Activated T-helper 1 cell treated with Interleukin-2 at 50 U/mL for 16 hours (primary cell): ENCODE measurements at places on chromosomes 3 and 15.

DNA sequence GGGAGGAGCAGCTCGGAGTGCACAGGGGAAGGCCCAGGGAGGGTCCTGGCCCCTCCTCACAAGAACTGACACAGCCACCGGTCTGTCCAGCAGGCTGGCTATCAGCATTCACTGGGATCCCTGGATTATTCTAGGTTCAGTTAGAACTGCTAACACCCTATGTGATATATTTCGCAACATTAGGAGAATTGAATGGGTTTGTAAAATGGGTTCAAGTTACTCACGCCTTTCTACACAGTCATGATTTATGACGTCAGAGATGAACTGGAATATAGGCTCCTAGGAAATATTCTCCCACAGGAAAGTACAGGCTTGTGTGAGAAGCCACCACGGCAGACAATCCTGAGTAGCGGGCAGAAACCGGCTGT is 969 bp upstream of the BSN start:
- no peak for DNase-seq

DNA sequence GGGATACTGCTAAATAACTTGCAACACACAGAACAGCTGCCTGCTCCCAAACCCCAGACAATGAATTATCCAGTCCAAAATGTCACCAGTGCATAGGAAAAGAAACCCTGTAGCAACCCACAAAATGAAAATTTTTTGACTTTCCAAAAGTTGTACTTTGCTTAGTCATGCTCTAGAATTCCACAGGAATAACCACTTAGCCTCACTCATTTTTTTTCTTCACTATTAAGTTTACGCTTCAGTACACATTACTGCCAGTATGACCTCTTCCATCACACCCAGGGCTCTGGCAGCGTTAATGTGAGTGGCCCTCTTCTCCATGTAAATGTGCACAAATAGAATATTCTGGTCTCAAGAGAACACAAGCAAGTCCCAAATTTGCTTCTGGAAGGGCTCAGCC is 259.8 kb downstream of the MAGI1 start:
- no peak for DNase-seq

DNA sequence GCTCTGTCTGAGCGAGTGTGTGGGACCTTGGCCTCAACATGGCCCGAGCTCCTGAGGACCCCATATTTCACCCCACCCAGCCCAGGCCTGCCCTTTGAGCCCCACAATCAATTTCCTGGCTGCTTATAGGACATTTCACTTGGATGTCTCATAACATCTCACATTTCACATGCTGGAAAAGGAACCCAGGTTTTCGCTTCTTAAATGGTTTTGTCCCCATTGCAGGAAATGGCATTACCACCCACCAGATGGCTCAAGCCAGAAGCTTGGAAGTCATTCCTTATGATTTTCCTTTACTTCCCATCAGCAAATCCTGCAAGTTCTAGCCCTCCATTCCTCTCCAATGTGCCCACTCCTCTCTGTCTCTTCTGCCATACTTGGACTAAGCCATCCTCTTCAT is 14.9 kb downstream of the ITGA11 start:
- DNase-seq: no peak

GRCh38 chr3:139928708-139929505 is 6.1 kb upstream of the CLSTN2 start:
- no peak for DNase-seq

GRCh38 chr3:38421679-38422336 is 31.9 kb upstream of the ACVR2B start:
- DNase-seq: no peak

DNA sequence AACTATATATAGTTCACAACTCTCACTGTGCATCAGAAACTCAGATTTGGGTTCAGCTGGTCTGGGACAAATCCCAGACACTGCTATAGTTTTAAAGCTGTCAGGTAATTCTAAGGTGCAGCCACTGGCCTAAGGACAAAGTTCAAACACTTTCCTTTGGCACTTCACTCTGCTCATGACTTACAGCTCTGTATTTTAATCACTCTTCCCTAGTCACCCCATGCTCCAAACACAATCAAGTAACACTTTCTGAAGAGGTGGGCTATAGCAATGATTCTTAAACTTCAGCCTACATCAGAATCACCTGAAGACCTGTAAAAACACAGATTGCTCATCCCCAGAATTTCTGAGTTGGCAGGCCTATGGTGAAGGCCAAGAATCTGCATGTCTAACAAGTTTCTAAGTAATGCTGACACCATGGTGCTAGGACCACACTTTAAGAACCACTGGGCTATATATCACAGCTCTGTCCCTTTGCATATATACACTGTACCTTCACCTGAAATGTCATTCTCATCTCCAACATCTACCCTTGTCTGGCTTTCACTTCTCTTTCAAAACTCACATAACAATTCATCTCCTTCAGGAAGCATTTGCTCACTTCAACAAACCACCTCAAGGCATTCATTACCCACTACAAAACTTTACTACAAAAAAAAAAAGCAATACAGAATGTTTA is 21.4 kb downstream of the STAG1 start:
- DNase-seq: no peak

GRCh38 chr15:52221730-52222129 is 30.5 kb upstream of the GNB5 start:
- no peak for DNase-seq

- DNase-seq: no peak
Measured at GRCh38 chr15:41429003-41429890, 12.4 kb downstream of the RTF1 start.

- no peak for DNase-seq
Measured at GRCh38 chr3:176848431-176849214, 348.7 kb downstream of the TBL1XR1 start.

DNA sequence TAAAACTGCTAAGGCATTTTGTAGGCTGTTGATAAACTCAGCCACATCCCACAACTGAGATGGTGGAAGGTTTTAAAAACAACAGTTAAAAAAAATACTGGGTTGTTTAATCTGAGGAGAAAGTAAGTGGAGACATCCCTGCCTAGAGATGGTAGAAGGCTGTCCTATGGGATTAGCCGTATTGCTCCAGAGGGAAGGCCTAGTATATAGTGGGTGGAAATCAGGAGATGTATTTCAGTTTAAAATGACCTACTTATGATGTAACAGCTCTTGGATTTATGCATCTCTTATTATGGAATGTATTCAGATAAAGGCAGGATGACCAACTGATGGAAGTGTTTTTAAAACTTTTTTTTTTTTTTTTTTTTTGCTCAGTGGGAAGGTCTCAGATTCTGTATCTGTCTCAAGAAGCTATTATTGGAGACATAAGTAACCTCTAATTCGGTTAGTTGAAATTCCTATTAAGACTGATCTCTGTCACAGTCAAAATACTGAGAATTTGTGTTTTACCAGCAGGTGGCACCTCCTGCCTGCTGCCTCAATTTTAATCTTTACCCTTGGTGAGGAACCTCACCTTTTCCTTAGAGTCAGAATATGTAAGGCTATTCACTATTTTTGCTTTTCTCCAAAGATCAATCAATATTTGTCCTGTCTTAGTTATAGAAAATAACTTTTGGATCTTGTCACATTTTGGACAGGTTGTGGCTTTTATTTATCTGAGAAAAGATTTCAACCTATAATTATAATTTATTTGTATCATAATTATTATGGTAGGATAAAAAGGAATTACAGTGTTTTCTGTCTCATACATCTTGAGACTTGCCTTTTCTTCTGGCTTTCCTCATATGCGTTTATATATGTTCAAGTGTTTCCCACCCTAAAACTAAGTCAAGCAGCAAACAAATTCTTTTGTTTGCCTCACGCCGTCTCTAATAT is 63.0 kb downstream of the VPS8 start:
- DNase-seq: no peak

- DNase-seq: no peak
Measured at GRCh38 chr3:17969244-17969643, 226.8 kb upstream of the TBC1D5 start.

DNA sequence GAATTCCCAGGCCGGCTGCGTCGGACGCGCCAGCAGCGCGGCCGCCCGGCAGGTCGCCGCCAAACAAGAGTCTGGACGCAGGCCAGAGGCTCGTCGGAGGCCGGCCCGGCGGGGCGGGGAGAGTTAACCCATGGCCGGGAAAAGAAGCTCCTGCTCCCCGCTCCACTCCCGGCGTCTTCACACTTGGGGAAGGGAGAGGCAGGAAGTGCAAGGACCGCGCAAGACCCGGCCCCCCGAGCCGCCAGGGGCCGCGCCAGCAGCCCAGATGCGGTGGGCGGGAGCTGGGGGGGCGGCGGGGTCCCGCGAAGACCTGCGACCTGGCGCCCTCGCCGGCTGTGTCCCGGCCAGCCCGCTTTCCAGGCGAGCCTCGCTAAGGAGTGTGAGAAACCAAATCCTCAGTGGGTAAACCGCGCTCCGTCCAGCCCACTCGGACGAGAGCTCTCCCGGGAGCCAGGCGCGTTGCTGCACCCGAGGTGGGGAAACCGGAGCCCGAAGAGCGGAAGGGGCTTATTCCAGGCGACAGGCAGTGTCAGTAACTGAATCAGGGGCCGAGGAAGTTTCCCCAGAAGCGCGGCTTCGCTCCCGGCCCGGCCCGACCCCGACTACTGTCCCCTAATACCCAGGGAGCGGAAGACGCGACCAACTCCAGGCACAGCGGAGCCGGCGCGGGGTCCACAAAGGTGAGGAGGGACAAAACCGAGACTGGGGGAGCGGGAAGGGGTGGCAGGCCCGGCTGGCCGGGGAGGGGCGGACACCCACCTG is 721 bp downstream of the ADAMTS7 start:
- DNase-seq: no peak

DNA sequence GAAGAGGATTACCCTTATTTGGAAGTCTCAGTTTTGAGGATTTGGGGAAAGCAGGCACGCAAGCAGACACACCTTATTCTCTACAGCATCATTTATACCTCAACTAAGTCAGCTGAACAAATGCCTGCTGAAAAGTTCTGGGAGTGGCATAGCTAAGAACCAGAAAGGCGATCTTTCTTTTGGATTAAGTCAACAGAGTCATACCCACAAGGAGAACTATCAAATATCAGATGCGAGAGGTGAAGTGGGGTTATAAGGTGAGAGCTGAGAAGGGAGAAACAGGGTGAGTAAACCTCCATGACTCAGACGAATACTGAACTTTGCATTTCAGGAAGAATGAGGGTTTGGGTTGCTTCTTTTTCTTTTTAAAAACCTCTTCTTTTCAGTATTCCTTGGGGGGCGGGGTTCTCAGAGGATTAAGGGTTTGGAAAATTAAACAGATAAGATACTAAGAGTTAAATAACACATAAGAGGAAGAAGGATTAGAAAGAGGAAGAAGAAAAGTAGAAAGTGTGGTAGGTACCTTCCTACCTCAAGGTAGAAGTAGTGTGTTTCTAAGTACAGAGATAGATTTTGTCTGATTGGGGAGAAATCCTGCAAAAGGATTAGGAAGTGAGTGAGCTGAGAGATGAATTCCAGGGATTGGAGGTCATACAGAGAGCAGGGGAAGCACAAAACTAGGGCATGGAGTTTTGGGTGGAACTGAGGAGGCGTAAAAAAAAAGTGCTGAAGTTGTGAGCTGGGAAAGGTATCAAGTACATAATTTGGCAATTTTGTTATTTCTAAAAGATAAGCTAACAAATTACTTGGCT is 41.3 kb upstream of the ICE2 start:
- no peak for DNase-seq

DNA sequence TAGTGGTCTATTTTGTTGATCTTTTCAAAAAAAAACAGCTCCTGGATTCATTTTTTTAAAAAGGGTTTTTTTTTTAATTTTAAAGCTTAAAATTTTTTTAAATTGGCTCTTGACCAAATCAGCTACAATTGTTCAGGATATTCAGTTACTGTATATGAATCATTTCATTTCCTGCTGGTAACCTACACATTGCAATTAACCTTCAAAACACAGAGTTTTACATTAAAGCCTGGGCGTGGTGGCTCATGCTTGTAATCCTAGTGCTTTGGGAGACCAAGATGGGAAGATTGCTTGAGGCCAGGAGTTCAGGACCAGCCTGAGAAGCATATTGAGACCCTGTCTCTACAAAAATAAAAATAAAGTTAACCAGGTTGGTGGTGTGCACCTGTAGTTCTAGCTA is 163.4 kb downstream of the ALDH1A2 start:
- DNase-seq: no peak

GRCh38 chr3:126350502-126351085 is 6.6 kb downstream of the KLF15 start:
- no peak for DNase-seq

DNA sequence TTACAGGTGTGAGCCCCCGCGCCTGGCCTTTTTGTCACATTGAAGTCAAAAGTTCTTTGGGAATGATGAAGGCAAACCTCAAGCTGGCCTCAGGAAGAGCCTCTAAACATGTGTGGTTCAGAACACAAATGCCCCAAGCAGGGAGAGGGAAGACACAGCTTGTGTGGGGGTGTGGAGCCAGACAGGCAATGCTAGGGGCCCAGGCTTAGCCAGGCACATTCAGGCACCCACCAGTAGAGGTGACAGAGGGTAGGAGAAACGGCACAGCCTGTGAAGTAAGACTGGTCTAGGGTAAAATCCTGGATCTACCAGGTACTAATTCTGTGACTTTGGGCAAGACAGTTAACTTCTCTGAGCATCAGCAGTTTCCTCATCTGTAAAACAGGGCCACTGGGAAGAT is 3.5 kb downstream of the HDC start:
- no peak for DNase-seq

- no peak for DNase-seq
Measured at GRCh38 chr3:141275032-141275422, 43.4 kb downstream of the PXYLP1 start.

DNA sequence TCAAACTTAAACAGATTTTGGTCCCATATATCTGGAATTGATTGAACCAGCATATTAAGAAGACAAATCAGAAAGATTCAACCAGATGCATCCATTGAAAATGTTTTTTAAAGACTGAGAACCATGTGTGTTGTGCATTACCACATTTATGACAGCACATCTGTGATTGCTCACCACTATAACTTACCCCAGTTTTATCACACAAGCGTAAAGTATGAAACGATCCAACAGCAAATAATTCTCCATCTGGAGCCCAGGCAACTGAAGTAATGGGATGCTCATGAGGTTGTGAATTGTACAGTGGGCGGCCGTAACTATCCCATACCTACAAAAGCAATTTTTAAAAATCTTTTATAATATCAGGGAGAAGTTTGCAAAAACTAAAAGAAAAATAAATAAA is 43.2 kb downstream of the IFT80 start:
- no peak for DNase-seq

DNA sequence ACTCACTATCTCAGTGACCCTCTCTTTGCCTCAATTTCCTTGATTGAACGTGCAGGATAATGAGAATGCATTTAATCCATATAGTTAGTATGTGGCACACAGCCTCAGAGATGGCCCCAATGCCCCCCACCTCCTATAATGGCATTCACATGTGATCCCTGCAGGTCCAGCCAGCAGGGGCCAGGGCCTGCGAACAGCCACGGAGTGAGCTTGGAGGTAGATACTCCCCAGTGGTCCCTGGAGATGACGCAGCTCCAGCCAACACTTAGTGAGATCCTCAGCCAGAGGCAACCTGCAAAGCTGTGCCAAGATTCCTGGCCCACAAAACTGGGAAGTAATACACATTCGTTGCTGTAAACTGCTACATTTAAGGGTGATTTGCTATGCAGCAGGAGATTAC is 184.9 kb upstream of the NSMCE3 start:
- no peak for DNase-seq

DNA sequence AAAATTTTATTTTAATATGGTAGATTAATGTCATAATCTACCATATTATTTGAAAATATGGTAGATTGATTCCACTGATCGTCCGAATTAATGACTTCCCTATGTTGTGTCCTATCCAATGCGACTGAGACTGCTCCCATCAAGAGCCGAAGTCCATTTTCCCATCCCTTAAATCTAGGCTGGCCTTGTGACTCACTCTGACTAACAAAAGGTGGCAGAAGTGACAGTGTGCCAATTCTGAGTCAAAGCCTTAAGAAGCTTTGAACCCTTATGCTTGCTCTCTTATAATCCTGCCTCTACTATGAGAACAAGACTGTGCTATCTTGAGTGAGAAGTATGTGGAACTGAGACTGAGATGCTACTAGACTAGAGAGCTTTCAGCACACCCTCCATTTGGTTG is 387.2 kb downstream of the ROBO1 start:
- no peak for DNase-seq
